ENCODE measurements at places on chromosomes 1 and 21.

GRCh38 chr1:245834002-245834401 is 673.1 kb downstream of the SMYD3 start:
- no peak for DNase-seq

DNA sequence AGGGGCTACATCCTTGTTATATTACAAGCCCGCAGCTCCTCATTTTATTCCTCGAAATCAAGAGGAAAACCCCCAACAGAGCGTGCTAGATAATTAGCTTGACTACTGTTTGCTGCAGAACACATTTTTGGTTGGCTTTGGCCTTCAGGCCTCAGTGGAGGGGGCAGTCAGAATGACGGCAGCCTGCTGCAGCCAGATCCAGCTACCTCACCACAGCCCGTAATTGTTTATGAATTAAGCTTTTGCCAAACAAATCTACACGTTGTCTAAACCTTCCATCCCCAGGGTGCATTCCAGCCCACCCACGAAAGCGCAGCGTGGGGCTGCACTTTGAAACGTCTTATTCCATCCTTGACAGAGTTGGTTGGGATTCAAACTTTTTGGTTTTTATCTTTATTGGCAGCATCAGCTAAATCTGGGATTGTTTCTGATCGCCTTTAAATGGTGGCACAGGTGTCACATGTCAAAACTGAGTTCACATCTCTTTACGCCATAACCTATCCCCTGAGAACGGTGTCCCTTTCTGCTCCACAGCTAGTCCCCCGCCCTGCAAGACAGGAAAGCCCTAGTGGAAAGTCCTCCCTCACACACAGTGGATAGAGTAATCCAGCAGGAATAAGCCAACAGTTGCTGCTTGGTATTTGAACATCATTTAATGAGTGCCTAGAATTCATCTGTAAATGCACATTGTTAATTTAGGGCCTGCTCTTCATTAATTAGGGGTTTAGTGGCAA is 195.5 kb downstream of the LMO4 start:
- DNase-seq, result no peak

GRCh38 chr1:47569681-47570470 is 132.0 kb downstream of the FOXD2 start:
- peak; percentile 93 for DNase-seq

- DNase-seq, result no peak
Measured at GRCh38 chr1:23244256-23244761, 27.0 kb upstream of the HTR1D start.

All from AG10803 (cell line).